ENCODE measurements at places on chromosomes 16 and 17. TPM values are rescaled to one million over a fixed set of nuclear protein-coding genes. Genes with fewer than 3 reads are reported as not detected.

GRCh38 chr17:74857191-74857590 is 2.5 kb downstream of the GRIN2C start:
- no peak for DNase-seq

DNA sequence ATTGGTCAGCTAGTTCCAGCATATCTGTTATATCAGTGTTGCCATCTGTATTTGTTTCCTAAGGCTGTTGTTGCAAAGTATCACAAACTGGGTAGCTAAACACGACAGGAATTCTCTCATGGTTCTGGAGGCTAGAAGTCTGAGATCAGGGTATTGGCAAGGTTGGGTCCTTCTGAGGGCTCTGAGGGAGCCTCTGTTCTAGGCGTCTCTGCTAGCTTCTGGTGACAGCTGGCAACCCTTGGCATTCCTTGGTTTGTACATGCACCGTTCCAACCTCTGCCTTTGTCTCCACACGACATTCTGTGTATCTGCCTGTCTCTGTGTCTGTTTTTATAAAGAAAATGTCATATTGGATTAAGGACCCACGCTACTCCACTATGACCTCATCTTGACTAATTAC is 219.9 kb upstream of the NLRP1 start:
- no peak for DNase-seq

- DNase-seq: no peak
Measured at GRCh38 chr16:86376837-86377236, 133.5 kb upstream of the FOXF1 start.

DNA sequence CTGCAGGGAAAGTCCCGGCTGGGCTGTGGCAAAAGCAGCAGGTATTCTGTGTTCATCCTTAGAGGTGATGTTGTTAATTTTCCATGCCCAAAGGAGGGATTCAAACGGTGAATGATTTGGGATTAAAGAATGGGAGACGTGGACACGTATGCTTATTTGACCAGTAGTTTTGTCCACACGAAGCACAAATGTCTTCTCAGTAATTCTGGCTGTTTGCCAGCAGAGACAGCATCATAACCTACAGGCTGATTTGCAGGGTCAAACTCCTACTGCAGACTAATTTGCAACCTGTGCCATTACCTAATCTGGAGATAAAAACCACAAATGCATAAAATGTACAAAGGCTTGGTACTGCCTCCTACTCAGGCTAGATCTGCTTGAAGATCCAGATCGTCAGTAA is 14.1 kb downstream of the MTHFSD start:
- no peak for DNase-seq

DNA sequence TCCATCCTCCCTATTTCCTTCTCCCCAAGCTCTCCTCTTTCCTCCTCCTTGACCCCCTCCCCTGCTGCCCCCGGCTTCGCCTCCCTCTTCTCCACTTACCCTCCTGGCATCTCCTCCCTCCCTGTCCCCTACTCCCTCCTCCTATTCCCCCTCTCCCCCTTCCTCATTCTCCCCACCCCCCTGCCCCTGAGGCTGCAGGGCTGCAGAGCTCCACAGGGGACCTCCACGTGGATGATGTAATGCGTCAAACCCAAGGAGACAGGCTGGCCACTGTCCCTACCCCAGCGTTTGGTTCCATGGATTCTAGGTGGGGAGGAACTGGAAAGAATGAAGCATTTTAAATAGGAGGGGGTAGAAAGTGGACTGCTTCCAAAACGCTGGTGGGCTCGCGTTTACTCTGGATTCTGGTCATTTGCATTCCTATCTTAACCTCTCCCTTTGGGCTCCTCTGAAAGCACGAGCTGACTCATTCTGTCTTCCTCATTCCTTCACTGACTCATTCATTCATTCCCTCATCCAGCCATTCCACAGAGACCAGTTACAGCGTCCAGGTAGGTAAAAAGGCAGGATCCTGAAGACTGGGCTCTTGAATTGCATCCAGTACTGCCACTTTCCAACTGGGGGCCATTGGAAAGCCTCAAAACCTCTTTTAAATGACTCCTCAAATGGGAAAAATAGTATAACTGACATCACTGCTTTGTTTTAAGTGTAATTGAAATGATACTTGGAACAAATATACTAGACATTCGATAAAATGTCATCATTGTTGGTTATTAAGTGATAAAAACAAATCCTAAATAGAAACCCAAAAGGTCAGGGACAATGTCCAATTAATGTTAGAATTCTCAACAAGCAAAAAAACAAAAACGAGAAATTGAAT is 943 bp upstream of the COTL1 start:
- no peak for DNase-seq

DNA sequence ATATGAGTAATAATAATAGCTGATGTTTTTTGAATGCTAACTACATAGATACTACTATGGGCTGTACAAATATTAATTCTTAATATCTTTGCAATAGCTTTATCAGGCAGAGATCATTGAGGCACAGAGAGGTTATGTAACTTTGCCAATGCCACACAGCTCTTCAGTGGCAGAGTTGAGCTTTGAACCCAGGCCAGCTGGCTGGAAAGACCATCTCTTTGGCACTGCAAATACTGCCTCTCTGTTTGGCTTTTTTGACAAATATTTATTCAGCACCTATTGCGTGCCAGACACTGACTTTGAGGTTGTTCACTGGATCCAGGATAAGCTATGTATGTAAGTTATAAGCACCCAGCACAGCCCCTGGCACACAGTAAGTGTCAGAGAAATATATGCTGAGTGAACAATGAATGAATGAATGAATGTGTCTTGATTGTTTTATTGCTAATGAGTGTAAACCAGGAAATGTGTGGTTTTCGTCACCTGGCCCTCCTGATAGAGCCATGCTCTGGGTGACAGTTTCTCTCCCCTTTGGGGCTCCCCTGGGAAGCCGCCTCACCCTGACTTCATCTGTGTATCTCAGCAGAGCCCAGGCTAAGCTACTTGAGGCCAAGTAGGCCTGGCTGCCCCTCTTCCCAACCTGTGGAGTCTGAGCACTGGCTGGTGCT is 2.5 kb downstream of the AQP8 start:
- no peak for DNase-seq

- no peak for DNase-seq
Measured at GRCh38 chr17:56298846-56299245, 145.6 kb downstream of the ANKFN1 start.

DNA sequence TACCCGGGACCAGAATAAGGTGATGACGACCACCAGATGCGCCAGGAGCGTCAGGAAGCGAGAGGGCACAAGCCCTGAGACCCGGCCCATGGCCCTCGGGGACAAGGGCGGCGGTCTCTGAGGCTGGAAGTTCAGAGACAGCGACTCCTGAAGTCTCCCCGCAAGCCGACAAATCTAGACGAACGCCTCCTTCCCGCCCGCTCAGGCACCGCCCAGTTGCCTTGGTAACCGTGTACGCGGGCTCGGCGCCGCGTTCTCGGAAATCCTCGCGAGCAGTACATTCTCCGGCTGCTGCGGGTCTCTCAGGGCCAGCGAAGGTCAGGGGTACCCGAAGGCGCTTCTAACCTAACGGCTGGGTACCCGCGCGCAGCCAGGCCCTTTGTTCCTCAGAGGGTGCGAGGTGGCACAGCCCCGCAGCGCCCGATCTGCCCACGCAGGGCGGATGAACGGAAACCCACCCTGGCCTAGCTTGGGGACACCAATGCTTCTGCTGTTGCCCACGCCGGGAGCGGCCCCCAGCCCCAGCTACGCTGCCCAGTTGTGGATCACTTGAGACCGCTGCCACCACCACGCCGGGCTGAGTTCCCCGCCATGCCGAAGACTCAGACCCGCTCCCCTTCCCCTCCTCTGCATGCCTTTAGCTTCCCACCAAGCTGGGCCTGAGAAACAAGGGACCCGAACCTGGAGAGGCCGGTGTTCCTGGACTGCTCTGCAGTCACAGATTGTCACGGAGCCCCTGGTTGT is at the start of gene TMEM107:
Gene TMEM107 (minus strand): TSS at position 184 of the 744 bp plus-strand sequence. CDS start 94 bp downstream, at position 90.
- DNase-seq: peak; percentile 94

- DNase-seq: peak; percentile 41
Measured at GRCh38 chr17:38747463-38748148, 530 bp downstream of the PCGF2 start.

GRCh38 chr17:76447931-76448652 is 4.9 kb downstream of the UBE2O start:
- DNase-seq: no peak

DNA sequence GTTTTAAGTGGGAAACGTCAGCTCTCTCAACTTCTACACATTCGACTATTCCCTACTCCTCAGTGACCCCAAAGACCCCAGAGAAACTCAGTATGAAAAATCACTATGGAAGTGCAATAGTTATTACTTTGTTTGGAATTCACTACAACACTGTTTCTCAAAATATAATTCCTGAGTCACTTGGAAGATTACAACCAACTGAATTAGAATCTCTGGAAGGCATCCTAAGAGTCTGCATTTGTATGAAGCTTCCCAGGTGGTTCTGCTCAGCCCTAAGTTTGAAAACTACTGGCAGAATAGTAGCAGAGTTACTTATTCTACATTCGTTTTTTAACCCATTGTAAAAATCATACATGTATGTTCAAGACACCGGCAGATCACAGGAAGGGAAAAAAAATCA is 525.6 kb downstream of the MAF start:
- no peak for DNase-seq

GRCh38 chr17:83132251-83133081 is 53.1 kb downstream of the METRNL start:
- no peak for DNase-seq

GRCh38 chr17:67420994-67421393 is 43.9 kb downstream of the PITPNC1 start:
- DNase-seq: no peak

DNA sequence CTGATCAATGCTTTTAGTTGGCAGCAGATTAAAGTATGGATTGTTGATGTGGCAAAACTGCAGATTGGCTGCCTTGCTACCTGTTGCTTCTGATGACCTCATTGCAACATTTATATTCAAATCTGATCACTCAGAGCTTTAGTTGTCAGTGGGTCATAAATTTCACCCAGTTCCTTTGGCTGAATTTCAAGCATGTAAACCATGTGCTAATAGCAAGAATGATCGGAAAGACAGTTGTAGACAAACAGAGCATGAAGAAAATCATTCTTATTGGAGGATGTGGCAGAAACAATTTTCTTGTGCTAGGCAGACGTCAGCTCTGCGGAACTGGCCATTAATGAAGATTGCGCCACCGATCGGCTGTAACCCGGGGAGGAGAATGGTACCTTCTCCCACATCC is 346.6 kb upstream of the EEF2KMT start:
- DNase-seq: no peak

DNA sequence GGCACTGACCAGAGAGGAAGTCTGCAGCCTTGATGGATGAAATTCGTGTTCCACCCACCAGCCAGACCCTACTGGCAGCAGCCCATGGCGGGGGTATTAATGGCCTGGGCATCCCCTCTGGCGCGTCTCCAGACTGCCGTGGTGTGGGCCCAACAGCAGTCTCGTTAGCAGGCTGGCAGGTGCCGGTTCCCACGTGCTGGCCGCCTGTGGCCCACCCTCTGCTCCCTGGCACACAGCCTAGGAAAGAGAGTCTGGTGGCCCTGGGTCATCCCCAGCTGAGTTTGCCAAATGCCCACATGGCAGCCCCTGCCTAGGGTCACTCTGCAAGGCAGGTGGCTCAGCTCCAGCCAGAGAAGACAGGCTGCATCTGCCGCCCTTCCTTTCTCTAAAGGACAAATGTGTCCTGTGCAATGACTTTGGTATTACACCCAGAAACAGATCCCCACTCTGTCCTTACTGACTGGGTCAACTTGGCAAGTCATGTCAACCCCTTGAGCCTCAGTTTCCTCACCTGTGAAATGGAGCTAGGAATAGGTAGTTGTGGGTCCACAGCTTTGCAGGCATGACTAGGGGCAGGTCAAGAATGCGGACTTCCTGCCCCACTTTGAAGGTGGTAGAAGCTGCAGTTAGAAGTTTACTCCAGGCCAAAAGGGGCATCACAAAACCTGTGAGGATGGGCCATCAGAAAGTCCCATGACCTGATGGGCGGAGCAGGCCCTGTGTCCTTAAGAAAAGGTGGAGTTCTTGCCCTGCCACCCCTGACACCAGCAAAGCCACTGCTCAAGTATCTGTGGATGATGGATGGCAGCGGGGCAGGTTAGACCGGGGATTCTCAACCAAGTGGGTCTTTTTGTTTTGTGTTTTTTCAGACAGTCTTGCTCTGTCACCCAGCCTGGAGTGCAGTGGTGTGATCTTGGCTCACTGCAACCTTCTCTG is 76.6 kb downstream of the ABCC6 start:
- peak; percentile 22 for DNase-seq

KRT20 gene
- not detected for polyA plus RNA-seq

MT4 gene
- not detected for polyA plus RNA-seq

KCNAB3 gene
- 4.5 TPM for polyA plus RNA-seq

TGFB1I1 gene
- polyA plus RNA-seq: 64.7 TPM
